Stimulated activated CD8-positive, alpha-beta memory T cell treated with anti-CD3 and anti-CD28 coated beads, Interleukin-4, amount 100 ng/mL, for 48 hours (primary cell): ENCODE measurements at places on chromosomes 5 and 9.

- no peak for DNase-seq
Observed at GRCh38 chr9:5448461-5449435, 1.6 kb upstream of the CD274 start.

DNA sequence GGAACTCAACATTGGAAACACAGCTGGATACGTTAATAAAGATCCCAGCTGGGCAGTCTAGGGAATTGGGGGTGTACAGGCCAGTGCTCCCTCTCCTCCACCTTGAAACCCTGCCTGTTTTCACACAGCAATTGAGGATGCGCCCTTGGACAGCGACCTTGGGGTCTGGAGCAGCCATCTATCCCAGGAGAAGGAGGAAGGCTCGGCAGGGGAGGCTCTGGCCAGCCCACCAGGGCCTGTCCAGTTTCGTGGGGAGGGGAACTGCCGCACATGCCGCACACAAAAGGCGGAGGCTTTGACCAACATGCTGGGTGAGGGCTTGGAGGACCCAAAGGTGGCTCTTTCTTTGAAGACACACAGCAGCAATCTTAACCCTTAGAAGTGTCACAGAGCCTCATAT, 1.4 kb downstream of the COL23A1 start:
- no peak for DNase-seq

DNA sequence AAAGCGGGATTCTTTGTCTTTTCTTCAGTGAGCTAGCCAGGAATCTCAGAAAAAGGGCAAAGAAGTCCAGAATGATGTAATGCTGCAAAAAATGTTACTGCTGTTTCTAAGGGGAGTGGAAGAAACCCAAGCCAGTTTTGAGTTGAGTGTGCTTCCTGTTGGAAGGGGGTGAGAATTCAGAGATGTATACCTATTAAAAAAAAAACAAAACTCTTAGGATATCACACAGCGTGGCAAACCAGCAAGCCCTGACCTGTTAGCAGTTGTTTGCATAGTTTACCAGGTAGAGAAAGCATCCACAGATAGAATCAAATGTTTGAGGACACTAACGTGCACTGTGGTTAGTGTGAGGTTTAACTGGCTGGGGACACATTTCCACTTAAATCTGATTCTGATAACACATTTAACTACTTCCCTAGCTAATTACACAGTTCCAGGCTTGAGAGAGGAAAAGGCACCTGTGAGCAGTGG, 11.4 kb downstream of the BASP1 start:
- DNase-seq: no peak

DNA sequence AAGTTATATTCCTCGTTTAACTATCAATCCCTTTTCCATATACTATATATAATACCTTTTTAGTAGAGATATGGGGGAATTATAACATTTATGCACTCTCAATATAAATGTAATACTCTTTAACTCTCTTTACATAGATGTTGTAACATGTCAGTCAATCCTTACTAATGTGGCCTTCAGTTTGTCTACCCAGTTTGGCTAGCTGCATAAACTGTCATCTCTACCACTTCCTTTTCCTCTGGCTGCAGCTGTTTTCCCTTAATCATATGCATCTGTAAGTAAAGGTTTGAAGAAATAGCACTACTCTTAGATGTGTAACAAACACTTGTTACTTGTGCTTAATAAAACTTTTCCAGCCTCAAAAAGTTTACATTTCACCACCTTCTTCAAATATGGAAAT, 13.4 kb downstream of the ABHD17B start:
- no peak for DNase-seq

- DNase-seq: no peak
Observed at GRCh38 chr5:75524071-75524470, 12.4 kb downstream of the POLK start.

GRCh38 chr9:133051281-133051900, 10.4 kb upstream of the CEL start:
- no peak for DNase-seq
